Glomerular endothelial cell (primary cell): ENCODE measurements at places on chromosomes 3 and 15.

- DNase-seq, result no peak
Measured at GRCh38 chr3:142705198-142705597, 18.6 kb upstream of the TRPC1 start.

GRCh38 chr3:17050071-17050470 lies 165.3 kb downstream of the PLCL2 start:
- no peak for DNase-seq

GRCh38 chr15:79884204-79884596 lies 12.6 kb downstream of the MTHFS start:
- DNase-seq, result no peak

GRCh38 chr3:66386011-66386924 lies 114.6 kb downstream of the LRIG1 start:
- no peak for DNase-seq

- DNase-seq, result no peak
Measured at GRCh38 chr3:107676469-107677309, 153.9 kb downstream of the BBX start.

DNA sequence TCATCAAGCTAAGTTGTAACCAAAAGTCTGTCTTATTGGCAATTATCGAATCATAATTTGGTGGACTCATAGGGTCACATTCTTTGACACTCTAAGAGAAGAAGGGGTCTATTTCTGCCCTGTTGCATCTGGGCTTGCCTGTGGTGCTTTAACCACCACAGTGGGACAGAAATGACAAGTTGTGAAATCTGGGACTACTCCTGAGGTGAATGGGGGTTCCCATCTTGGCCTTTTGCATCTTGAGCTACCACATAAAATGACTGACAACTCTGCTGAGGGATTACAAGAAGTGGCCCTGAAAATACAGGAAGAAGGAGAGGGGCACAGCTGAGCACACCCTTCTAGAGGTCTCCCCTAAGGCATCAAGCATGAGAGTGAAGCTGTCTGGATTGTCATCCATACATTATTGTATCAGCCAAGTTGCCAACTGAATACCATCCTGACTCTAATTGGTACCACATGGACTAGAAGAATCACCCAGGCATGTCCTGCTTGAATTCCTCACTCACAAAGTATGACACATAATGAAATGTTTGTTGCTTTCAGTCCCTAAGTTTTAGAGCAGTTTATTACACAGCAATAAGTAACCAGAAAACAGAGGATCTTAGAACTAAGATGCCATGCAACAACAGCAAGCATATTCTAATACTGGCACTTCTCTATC lies 306.5 kb downstream of the ROBO1 start:
- DNase-seq, result no peak

- no peak for DNase-seq
Measured at GRCh38 chr3:195004512-195005250, 266.3 kb downstream of the XXYLT1 start.

DNA sequence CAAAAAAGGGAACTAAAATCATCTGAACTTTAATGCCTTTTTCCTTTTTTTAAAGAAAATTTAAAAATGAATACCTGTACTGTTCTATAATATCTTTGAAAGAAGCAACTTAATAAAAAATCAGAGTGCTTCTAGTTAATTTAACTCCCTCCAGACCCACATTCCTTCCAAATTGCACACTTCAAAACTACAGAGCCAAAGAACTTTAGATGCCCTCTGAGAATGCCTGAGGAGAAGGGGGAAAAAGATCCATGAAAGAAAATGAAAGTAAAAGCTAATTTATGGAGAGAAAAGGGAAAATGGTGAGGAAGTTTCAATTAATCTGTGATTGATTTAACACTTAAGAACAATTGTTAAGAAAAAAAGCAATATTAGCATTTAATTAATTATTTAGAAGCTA lies 1141.6 kb downstream of the IGSF11 start:
- no peak for DNase-seq

GRCh38 chr15:96064351-96064756 lies 266.1 kb upstream of the NR2F2 start:
- no peak for DNase-seq

DNA sequence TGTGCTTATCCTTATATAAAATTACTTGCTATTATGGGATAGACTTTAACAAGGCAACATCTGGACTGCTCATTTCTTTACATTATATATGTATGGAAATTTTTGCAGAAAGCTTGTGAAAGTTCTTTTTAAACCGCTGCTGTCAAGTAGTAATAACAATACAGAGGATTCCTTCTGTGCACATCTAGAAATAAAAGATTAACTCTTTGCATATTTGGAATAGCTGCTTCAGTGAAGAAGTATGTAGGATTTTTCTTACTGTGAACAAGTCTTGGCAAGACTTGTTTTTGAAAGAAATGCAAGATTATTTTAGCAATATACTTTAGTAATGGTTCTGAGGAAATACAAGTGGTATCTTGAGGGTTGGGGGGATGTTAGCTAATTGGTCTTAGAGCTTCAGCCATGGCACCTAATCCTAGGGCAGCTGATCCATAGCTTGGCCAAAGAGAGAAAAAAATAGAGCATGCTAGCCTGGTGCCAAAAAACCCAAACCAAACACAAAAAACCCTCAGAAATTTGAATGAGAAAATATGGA lies 4.3 kb downstream of the PRKCI start:
- DNase-seq, result no peak

DNA sequence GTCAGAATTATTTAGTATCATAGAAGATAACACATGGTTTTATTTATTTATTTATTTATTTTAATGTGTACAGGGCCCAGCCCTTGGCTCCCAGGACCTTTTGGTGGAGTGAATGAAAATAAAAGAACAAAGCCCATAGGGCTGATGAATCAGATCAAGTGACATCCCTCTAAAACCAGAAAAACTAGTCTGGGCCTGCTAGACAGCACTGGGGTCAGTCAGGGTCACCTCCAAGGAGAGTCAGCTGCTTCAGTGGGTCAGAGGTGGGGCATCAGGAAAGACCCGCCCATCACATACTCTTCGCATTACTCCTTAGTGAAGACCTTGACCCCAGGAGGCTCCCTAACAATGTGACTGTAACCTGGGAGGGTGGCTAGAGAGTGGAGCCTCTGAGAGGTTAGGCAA lies 12.8 kb downstream of the PPCDC start:
- DNase-seq, result no peak

GRCh38 chr15:92576597-92577200 lies 78.9 kb downstream of the FAM174B start:
- DNase-seq, result no peak

DNA sequence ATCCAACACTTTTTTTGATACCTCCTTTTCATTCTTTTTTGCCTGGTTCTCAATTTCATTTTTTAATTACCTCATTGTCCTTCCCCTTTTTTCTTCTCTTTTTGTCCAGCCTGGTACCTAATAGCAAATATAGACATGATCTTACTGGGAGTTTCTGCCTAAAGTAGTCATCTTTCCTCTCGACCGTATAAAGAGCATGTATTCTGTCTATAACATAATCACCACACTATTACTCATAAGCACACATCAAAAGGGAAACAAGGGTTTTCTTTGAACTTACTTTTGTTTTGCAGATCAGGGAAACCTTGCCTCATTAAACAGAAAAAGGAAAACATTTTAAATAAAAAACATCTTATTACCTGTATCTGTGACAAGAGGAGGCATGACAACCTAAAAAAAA lies 33.0 kb downstream of the FAM98B start:
- no peak for DNase-seq
